ENCODE measurements at places on chromosomes 6 and 20. TPM values are rescaled to one million over a fixed set of nuclear protein-coding genes. Genes with fewer than 3 reads are reported as not detected.
A peak's percentile ranks its signal among the peaks of the same experiment; 100 is the strongest.

DNA sequence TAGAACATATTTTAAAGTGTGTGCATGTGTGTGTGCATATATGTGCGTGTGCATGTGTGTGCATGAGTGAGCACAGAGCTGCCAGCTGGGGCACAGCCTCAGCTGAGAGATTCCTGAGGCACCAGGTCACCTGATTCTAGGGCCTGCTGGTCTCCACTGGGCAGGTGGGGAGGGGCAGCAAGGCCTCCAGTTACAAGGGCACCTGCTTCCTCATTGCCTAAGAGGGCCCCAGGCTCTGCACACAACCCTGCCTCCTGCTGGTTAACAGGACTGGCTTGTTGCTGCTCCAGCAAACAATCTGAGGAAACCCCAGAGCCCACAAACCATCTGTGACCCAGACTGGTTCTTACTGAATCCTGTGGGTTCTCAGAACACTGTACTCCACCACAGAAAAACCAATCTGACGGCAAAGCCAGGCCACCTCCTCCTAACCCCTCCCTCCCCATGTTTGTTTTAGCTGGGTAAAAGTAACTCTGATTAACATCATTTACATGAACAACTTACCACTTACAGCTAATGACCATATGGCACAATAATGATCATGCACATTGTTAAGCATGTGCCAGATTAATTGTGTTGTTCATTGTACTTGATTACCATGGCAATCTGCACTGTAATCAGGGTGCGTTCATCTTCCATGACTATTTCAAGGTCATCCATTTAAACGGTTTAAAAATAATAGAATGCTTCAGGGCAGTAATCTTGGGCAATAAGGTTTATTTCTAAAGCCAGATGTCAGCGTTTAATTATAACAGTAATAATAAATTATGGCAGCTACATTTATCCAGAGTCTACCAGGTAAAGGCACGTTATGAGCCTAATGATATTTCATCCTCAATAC is 23.1 kb upstream of the UBE2J1 start:
- peak; percentile 94 for DNase-seq

DNA sequence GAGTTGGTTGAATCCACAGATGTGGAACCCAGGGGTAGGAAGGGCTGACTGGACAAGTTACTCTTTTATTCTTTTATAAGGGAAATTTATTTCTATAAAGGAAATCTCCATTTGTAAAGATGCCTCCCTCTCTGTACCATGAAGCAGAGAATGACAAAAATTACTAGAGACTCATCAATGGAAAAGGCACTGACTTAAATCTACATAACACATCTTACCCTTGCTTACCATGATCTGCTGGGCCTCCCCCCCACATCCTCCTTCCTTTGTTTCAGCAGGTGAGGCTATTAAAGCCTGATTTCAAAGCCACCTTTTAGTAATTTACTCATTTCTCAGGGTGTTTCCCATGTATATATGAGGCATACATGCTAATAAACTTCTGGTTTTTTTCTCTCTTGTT is 130.2 kb upstream of the HDDC2 start:
- no peak for DNase-seq

DNA sequence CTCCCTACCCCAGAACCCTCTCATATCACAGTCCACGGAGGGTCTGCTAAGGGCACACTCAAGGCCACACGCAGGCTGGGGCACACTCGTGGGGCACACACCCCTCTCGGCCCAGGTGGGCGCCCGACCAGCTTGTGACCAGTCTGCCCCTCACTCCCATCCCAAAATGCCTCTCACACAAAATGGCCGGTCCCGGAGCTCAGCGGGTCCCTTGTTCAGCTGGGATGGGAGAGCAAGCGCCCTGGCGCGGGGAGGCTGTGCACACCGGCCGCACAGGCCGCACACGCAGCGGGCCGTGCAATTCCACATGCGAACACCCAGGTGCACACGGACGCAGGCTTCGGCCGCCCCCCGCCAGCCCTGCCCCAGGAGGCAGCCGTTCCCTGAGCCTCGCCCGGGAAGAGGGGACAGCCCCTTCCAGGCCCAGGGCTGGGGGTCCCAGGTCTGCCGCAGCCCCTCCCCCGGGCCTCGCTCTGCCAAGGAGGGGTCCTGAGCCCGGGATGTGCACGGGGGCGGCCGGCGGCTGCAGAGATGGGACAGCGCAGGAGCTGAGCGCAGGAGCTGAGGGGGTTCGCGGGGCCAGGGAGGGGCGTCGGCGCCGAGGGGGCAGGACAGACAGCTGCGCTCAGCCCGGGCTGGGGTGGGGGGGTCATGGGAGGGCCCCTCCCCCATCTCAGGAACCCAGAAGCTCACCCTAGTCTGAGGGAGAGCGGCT is 1.3 kb downstream of the KCNQ2 start:
- DNase-seq = no peak

Gene SERPINB1
- 55.1 TPM for total RNA-seq

- no peak for DNase-seq
Measured at GRCh38 chr6:120816794-120817193, 517.5 kb downstream of the TBC1D32 start.

DNA sequence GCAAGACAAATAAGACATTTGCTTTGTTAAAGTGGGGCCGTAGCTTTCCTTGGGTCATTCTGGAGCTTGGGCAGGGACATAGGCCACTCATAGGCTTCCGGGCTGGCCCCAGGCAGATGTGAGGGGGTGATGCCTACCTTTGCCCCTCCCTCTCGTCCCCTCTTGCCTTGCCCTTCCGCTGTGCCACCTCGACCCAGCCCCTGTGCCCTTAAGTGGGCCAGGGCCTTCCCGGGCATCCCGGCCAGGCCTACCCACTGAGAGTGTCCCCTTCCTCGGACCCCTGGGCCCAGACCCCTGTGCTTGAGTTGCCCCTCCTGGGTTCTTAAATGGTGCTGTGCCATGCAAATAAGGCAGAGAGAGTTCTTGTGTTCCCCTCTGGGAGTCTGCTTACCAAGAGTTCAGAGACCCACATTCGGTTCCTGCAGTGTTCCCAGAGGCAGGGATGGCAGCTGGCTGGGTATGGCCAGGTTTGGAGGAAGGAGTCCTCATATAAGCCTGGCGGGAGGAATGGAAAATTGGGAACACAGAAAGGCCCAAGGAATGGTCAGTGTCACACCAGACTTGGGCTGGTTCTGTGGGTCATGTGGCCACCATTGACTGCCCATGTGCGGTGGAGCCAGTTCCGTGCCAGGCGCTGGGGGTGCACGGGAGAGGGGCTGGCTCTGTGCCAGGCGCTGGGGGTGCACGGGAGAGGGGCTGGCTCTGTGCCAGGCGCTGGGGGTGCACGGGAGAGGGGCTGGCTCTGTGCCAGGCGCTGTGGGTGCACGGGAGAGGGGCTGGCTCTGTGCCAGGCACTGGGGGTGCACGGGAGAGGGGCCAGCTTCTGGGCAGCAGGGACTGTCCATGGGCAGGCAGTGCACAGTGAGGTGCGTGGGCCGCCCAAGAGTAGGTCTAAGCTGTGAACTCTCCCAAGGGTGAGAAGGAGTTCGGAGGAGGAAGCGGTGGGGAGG is 173.5 kb upstream of the SNX9 start:
- DNase-seq = no peak

Gene PDYN
- total RNA-seq = not detected

DNA sequence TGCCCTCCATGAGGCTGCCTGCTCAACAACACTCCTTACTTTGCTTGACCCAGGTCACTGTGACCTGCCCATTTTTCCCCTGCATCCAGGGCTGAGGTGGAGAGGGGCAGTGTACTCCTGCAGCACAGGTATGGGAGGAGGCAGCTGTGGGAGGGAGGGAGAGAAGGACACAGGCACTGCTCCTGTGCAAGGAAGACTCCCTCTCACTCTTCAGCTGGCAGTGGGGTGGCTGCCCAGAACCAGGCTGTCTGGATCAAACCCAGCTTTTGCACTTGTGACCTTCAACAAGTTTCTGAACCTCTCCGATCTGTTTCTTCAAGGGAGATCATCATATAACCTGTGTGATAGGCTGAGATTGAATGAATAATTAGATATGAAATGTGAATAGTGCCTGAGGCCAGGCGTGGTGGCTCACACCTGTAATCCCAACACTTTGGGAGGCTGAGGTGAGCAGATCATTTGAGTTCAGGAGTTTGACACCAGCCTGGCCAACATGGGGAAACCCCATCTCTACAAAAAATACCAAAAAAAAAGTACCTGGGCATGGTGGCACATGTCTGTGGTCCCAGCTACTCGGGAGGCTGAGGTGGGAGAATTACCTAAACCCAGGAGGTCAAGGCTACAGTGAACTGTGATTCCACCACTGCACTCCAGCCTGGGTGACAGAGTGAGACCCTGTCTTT is 14.1 kb downstream of the TGIF2 start:
- no peak for DNase-seq

Gene TUBB1
- total RNA-seq = not detected

GRCh38 chr6:31228476-31228875 is 43.4 kb downstream of the HLA-C start:
- no peak for DNase-seq

GRCh38 chr20:39789411-39789810 is 827.3 kb downstream of the DHX35 start:
- no peak for DNase-seq

Gene PLEKHG1
- total RNA-seq = 0.76 TPM

All from activated CD8-positive, alpha-beta T cell treated with anti-CD3 and anti-CD28 coated beads, Interleukin-2, amount 10 ng/mL, durations not matched to agents 7 days and 5 days (primary cell).